Activated naive CD4-positive, alpha-beta T cell (primary cell): ENCODE measurements at places on chromosomes 5 and 9.

- no peak for DNase-seq
Measured at GRCh38 chr9:129213551-129213950, 35.5 kb upstream of the IER5L start.

DNA sequence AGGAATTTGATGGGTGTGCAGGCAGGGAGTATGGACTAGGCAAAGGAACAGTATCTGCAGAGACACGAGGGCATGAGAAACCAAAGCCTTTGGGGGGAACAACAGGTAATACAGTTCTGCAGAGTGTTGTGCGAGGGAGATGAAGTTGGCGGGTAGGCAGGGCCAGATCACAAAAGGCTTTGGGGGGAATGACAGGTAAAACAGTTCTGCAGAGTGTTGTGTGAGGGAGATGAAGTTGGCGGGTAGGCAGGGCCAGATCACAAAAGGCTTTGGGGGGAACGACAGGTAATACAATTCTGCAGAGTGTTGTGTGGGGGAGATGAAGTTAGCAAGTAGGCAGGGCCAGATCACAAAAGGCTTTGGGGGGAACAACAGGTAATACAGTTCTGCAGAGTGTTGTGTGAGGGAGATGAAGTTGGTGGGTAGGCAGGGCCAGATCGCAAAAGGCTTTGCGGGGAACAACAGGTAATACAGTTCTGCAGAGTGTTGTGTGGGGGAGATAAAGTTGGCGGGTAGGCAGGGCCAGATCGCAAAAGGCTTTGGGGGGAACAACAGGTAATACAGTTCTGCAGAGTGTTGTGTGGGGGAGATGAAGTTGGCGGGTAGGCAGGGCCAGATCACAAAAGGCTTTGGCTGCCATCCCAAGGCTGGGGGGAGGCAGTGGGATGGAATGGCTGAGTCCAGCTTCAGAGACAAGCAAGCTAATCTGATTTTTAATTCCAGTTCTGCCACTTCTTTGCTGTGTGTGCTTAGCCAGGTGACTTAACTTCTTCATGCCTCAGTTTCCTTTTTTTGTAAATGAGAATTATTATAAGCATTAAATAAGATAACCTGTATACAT lies 33.0 kb downstream of the FRMPD1 start:
- no peak for DNase-seq

DNA sequence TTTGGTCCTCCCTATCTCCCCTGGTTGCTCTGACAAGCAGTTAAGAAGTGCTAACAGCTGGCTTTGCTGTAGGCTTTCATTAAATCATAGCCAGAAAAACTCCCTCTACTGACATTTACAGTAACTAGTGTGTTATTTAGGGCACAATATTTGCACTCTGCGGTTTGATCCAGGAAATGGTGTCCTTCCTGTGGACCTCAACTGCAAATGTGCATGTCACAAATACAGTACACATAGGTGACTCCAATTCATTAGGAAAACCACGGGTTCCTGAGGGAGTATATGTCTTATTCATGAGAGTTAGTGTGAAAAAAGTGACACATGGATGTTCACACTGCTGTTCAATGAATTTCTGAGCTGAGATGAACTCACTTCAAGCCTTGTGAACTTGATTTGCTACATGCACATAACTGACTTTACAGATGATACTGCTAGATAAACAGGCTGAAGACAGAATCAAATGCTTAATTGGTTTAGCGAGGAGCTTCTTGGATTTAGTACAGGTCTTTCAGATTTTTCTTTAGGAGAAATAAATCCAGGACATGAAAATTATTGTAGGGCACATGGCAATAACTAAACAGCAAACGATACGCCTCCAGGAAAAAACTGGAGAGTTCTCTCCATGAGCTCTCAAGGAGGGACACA lies 281.5 kb downstream of the EFNA5 start:
- no peak for DNase-seq

DNA sequence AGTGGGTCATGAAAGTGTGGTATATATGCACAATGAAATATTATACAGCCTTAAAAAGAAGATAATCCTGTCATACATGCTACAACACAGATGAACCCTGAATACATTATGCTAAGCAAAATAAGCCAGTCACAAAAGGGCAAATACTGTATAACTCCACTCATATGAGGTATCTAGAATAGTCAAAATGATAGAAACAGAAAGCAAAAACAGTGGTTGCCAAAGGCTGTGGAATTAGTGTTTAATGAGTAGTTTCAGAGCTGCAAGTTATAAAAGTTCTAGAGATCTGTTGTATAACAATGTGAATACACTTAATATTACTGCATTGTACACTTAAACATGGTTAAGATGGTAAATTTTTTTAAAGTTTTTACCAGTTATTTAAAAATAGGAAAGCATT lies 135.0 kb downstream of the OXCT1 start:
- DNase-seq, result no peak

GRCh38 chr5:132812123-132812765 lies 858 bp upstream of the SOWAHA start:
- no peak for DNase-seq

- DNase-seq, result no peak
Measured at GRCh38 chr5:126428421-126428820, 5.2 kb downstream of the GRAMD2B start.

- DNase-seq, result no peak
Measured at GRCh38 chr9:134187891-134188385, 23.6 kb upstream of the RNU6ATAC start.

DNA sequence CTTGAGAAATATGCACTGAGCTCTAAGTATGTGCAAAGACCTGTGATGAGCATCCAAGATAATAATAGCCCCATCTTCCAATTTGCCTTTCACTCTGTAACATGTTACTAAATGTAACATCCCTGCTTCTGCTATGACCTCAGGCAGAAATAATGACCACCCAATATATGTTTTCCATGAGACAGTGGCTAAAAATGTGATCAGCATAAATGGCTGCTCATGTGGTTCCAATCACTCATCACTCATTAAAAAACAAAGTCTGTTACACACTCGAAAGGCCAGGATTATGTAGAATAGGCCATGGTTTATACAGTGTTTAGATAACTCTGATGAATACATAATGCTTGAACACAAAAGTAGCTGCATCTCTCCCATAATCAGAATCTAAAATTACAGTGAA lies 71.4 kb upstream of the MOCS2 start:
- DNase-seq, result no peak

- DNase-seq, result no peak
Measured at GRCh38 chr5:98905857-98906688, 22.7 kb downstream of the CHD1 start.

- DNase-seq, result no peak
Measured at GRCh38 chr9:137085920-137086530, 760 bp upstream of the MAN1B1 start.

DNA sequence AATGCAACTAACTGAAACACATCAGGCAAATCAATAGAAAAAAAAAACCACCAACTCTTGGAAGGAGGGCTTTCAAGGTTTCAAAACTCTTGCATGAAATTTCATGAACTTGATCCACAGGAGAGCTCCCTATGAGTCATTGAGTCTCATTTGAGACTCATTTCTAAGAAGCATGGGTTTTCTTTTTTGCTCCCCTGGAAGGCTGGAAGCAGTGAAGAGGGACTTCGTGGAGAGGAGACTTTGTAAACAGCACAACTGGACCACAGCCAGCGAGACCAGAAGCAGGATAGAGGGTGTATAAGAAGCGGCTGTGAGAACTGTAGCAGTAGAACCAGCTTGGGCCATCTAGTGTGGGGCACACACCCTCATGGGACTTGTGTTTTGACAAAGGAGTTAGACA lies 41.2 kb upstream of the RAPGEF1 start:
- no peak for DNase-seq

GRCh38 chr5:53478411-53479044 lies 1.9 kb upstream of the FST start:
- DNase-seq, result no peak

GRCh38 chr5:73178265-73178664 lies 5.3 kb downstream of the TMEM174 start:
- no peak for DNase-seq

GRCh38 chr9:29958469-29958868 lies 2385.2 kb upstream of the C9orf72 start:
- no peak for DNase-seq

DNA sequence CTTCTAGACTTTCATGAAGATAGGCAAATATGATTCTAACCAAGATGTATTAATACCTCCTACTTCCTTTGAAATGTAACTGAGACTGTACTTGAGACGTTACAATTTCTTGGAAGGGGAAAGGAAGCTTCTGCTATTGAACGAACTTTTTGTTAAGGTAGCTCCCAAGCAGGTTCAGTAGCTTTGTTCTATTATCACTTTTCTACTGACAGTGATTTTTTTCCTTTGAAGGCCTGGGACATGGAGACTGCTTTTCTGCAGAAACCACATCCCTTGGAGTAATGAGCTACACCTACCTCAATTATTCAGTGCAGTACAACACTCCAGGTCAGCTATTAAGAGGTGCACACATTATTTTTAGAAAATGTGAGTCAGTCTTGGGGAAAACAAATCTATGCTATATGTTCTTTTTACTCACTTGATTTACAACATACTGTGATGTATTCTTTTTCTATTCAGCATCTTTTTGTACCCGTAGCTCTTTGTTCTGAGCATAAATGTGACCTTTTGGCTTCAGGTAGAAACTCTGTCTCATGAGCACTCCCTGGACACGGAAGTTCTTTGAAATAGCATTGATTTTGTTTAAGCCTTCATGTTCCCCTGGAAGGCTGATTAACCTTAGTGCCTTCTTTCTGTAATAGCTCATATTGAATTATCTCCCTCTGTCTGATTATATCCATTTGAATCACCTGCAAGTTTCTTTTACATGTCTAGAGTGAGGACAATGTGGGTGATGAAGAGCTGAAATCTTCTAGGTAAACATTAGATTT lies 56.5 kb upstream of the CDKN2B start:
- no peak for DNase-seq

GRCh38 chr5:62457071-62457470 lies 44.5 kb downstream of the IPO11 start:
- no peak for DNase-seq

GRCh38 chr9:88535226-88536022 lies 446 bp downstream of the NXNL2 start:
- no peak for DNase-seq

DNA sequence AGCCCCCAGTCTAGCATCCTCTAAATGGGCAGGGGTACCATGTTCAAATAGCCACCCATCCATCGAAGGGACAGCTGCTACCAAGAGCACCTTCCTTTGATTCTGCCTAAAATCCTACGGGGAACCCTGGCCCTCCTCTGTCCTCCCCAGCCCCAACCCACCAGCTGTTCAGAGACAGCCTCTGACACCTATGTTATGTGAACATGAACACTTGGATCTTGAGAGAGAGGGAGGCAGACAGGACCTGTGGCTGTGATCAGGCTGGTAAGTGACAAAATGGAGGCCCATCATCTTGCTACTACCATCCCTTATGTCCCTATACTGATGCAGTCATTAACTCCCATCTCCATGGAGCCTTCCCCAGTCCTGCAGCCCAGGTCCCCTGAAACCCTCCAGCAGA lies 8.2 kb downstream of the SLC23A1 start:
- no peak for DNase-seq

GRCh38 chr9:114289571-114290481 lies 33.1 kb upstream of the ORM1 start:
- no peak for DNase-seq

GRCh38 chr5:160092514-160092913 lies 26.7 kb downstream of the PWWP2A start:
- DNase-seq, result no peak

DNA sequence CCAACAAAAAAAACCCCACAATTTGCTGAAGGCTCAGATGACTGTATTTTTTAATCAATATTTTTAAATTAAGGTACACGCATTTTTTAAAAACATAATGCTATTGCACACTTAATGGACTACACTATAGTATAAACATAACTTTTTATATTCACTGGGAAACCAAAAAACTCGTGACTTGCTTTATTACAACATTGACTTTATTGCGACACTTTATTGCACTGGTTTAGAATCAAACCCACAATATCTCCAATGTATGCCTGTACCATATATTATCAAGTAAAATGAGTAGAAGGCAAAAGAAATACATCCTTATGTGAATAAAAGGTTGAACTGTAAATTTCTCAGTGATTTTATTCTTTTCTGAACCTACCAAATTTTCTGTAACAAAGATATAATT lies 53.7 kb downstream of the RICTOR start:
- no peak for DNase-seq

GRCh38 chr5:21030981-21031380 lies 1043.0 kb upstream of the CDH18 start:
- no peak for DNase-seq

- DNase-seq, result no peak
Measured at GRCh38 chr5:111313017-111313724, 89.0 kb downstream of the CAMK4 start.

DNA sequence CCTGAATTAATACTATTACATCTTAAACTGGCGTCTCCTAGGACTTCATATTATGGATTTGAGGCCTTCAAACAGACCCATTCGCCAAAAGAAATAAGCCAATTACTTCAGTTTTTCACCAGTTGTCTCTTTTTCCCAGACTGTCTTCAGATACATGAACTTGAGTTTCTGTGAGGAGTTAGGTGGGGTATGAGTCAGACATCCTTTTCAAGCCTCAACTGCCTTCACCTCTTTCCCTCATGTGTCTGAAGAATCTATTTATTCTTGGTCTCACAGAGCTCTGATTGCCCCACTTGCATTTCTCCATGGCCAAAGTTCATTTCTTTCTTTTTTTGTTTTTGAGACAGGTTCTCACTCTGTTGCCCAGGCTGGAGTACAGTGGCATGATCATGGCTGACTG lies 12.5 kb downstream of the WNT8A start:
- no peak for DNase-seq

- DNase-seq, result no peak
Measured at GRCh38 chr9:16627967-16628366, 242.5 kb downstream of the BNC2 start.

DNA sequence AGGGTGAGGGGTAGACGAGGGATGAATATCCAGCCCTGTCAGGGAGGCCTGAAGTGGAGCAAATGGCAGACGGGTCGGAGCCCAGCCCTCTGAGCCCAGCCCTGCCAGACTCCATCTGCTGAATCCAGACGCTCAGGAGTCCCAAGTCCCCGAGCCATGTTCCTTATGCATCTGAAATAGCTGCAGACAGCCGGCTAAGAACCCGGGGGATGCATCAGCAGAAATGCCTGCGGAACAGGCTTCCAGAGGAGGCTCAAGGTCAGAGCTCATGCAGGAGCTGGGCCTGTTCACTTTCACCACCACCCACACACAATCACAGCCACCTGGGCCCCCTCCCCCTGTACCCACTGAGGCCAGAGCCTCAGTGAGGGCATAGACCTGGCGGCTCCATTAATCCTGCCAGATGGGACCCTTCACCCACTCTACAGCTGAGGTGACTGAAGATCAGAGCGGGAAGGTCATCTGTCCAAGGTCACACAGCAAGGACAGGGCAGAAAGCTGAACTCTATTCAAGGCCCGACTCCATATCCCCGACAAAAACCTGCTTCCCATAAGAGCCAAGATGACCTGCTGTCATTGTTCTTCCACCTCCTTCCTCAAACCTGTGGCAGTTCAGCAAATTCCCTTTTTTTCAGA lies 24.4 kb upstream of the AKNA start:
- DNase-seq, result no peak

DNA sequence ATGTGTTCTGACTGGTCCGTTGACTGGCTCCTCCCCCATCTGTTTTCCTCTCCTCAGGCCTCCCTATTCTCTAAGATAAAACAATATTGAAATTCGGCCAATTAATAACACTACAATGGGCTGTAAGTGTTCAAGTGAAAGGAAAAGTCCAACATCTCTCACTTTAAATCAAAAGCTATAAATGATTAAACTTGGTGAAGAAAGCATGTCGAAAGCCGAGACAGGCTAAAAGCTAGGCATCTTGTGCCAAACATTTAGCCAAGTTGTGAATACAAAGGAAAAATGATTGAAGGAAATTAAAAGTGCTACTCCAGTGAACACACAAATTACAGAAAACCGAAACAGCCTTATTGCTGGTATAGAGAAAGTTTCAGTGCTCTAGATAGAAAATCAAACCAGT lies 310.6 kb downstream of the SPOCK1 start:
- no peak for DNase-seq
